ENCODE measurements at places on chromosomes 1 and 21. TPM values are rescaled to one million over a fixed set of nuclear protein-coding genes. Genes with fewer than 3 reads are reported as not detected.

DNA sequence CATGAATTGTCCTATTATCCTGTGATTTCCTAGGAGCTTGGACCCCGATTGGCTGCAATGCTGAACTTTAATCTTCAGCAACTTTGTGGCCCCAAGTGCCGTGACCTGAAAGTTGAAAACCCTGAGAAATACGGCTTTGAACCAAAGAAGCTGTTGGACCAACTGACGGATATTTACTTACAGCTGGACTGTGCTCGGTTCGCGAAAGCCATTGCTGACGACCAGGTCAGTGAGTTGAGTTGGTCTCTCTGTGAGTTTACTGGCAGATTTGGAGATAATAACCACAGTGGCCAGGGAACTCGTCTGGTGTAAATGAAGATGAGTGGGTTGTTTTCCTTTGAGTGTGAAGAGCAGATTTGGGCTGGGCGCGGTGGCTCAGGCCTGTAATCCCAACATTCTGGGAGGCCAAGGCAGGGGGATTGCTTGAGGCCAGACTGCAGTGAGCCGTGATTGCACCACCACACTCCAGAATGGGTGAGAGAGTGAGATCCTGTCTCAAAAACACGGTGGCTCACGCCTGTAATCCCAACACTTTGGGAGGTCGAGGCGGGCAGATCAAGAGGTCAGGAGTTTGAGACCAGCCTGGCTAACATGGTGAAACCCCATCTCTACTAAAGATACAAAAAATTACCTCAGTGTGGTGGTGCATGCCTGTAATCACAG lies 39.1 kb upstream of the KIF1B start:
- DNase-seq = no peak

- DNase-seq = no peak
These were observed 2.5 kb downstream of the TGFBR3 start for GRCh38 chr1:91883470-91883869.

GRCh38 chr1:100239961-100240360 lies 9.7 kb downstream of the DBT start:
- DNase-seq = no peak

RAB7B gene
- total RNA-seq = 2.5 TPM

Measured in esophagus muscularis mucosa (tissue), 4 donors.